Kasumi-1 (cell line): ENCODE measurements at places on chromosomes 3 and 15.

- no peak for DNase-seq
Measured at GRCh38 chr15:101049282-101049681, 130.1 kb downstream of the LRRK1 start.

GRCh38 chr3:59878038-59878427 lies 828.2 kb upstream of the CFAP20DC start:
- DNase-seq = no peak

DNA sequence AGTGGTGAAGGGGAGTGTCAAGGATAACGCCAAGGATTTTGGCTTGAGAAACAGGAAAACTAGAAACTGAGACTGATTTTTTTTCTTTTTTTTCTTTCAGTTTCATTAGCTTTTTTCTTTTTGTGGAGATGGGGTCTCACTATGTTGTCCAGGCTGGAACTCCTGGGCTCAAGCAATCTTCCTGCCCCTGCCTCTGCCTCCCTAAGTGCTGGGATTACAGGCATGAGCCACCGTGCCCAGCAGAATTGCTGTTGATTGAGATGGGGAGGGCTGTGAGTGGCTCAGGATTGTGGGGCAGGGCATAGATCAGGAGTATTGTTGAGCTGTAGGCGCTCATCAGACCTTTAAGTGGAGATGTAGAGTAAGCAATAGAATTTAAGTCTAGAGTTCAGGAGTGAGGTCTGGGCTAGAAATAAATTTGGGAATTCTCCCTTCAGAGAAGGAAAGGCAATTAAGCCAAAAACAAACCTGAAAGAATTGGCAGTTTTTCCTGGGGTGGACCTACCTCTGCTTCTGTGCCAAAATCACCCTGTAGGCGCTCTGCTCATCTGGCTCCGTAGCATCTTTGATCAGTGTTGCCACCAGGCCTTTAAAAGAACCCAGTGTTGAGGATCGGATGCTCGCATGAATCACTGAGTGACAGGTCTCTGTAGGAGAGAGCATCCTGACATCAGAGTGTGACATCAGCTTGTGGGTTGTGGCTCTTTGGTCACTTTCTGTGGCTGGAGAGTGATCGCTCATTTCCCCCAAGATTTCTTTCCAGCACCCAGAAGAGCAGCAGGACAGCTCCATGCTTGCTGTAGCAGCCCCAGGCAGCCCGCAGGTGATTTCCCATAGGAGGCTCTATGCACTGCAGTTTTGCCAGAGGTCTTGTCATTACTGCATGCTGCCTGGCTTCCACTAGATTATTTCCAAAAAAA lies 15.8 kb downstream of the ABHD17C start:
- no peak for DNase-seq

DNA sequence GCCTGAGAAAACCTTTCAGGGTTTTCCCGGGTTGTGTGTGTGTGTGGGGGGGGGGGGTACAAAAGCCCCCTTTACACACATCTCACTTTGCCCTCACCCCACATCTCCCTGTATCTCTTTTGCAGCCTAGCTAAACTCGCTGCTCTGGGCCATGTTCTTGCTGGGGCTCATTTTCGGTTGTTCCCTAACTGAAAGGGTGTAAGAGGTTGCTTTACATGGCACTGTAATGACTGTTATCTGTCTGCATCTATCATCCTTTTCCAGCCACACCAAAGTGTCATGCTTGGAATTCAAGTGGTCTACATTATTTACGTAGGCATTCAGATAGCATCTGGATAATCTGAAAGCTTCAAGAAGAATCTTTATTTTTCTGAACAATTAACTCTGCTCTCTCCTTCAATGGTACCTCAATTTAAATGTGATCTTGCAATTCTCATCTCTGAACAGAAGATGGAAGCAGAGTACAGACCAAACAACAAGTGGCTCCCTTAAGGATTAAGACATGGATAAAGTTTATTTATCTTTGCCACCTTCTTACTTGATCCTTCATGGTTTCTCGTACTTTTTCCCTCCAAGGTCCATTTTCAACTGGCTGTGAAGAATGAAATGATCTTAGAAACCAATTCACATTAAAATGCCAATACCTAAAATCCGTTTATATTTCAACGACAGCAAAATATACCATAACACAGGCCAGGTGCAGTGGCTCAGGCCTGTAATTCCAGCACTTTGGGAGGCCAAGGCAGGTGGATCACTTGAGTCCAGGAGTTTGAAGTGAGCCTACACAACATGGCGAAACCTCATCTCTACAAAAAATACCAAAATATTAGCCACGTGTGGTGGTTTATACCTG lies 34.9 kb downstream of the DCLK3 start:
- peak; percentile 80 for DNase-seq

DNA sequence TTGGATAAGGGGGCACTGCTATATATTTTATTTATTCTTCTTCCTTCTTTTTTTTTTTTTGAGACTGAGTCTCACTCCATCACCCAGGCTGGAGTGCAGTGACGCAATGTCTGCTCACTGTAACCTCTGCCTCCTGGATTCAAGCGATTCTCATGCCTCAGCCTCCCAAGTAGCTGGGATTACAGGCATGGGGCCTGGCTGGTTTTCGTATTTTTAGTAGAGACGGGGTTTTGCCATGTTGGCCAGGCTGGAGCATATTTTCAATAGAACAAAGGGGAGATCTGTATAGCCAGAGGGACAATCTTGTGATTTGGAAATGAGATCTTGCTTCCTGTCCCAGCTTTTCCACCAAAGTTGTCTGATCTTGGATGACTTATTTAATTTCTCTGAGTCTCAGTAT lies 133.1 kb upstream of the ABHD17C start:
- DNase-seq = no peak

GRCh38 chr3:200758-201325 lies 4.3 kb downstream of the CHL1 start:
- DNase-seq = no peak

GRCh38 chr3:146889626-146890025 lies 284.5 kb upstream of the PLSCR5 start:
- DNase-seq = no peak

- DNase-seq = no peak
Measured at GRCh38 chr3:132164469-132165092, 129.8 kb upstream of the CPNE4 start.

- DNase-seq = no peak
Measured at GRCh38 chr3:69560116-69560515, 174.2 kb upstream of the FRMD4B start.

DNA sequence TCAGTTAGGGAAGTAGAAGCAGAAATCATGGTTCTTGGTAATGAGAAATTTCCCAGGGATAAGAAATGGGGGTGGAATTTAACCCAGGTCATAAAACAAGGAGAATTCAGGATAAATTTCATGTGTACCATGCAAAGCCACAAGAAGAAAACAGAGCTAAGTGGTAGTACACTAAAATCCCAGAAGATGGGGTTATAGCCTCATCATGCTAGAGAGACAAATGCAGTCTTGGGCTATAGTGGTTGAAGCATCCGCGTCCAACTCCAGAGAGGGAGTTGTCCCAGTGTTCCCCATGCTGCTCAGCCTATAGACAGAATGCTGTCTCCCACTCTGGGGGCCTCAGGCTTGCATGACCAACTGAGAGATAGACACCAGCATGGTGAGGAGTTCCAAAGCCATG lies 36.2 kb upstream of the CLRN1 start:
- DNase-seq = no peak

GRCh38 chr3:35528728-35529127 lies 110.6 kb upstream of the ARPP21 start:
- no peak for DNase-seq

GRCh38 chr15:100994597-100995446 lies 75.7 kb downstream of the LRRK1 start:
- no peak for DNase-seq

- DNase-seq = peak; percentile 41
Measured at GRCh38 chr15:51672155-51672687, 9.1 kb upstream of the SCG3 start.

GRCh38 chr3:43086460-43087165 lies 19.3 kb downstream of the POMGNT2 start:
- no peak for DNase-seq

GRCh38 chr15:80660119-80660518 lies 35.0 kb upstream of the ABHD17C start:
- DNase-seq = no peak

DNA sequence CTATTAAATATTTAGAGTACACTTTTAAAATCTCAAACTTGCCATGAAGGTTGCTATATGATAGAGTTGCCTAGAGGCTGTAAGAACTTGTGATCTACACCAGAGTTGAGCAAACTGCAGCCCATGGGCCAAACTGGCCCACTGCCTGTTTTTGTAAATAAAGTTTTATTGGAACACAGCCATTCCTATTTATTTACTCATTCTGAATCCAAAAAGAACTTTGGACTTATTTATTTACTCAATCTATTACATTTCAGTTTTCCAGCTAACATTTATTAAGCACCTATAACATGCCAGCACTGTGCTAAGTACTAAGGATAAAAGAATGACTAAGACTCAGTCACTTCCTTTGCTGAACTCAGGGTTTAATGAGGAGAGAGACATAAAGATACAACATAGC lies 403.6 kb downstream of the ERC2 start:
- DNase-seq = no peak

DNA sequence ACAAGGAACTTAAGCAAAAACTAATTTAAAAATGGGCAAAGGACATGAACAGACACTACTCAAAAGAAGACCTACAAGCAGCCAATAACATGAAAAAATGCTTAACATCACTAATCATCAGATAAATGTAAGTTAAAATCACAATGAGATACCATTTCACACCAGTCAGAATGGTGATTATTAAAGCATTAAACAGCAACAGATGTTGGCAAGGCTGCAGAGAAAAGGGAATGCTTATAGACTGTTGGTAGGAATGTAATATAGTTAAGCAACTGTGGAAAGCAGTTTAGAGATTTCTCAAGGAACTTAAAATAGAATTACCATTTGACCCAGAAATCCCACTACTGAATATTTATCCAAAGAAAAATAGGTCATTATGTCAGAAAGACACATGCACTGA lies 482.2 kb downstream of the SQOR start:
- DNase-seq = no peak

- no peak for DNase-seq
Measured at GRCh38 chr15:39499042-39499441, 81.8 kb upstream of the THBS1 start.

DNA sequence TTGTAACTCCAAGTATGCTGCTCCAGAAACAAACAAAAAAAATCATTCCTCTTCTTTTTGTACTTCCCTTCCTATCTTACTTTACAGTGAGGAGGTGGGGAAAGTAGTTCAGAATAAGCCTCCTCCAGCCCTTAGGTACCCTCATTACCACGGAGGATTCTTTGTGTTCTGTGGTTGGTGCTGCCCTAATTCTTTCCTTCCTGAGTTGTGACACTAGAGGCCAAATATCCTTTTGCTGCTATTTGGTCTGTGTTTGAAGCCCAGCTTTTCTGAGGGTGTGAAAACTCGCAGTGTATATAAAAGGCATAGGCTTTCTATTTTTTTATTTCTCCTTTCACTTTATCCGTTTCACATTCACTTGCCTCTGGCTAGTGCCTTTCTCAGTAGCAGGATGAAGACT lies 98.2 kb downstream of the HHLA2 start:
- peak; percentile 5 for DNase-seq

- no peak for DNase-seq
Measured at GRCh38 chr15:55698653-55699052, 44.3 kb downstream of the PRTG start.

DNA sequence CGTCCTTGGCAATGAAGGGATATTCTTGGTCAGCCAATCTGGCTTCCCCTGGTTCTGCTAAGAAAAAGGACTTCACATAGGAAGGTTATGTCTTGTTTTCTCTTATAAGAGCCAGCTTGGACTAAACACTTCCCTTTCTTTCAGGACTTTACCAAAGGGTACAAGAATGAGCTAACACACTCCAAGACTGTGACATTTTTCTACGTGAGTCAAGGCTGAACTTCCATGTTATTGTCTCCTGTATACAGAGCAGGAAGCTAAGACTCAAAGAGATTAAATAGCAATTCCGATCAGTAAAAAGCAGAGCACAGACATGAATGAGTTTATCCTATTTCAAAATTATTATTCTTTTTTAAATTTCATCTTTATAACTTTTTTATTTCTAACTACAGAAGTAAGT lies 63.3 kb upstream of the STT3B start:
- DNase-seq = no peak

GRCh38 chr3:76132154-76132470 lies 346.8 kb upstream of the ZNF717 start:
- DNase-seq = no peak
